ENCODE measurements at places on chromosomes 4 and X.

- DNase-seq = no peak
- no peaks in the 10 kb centered on the region for H3K4me1 ChIP-seq
- H3K36me3 ChIP-seq = peaks cover 8% of the 10 kb centered on the region
- H3K4me3 ChIP-seq = no peak overlapping the region
Measured at GRCh38 chrX:8418301-8418700, 46.3 kb upstream of the VCX3B start.

- peak; percentile 13 for DNase-seq
- peaks cover 6% of the 10 kb centered on the region for H3K4me1 ChIP-seq
- H3K27me3 ChIP-seq = peaks cover 9% of the 10 kb centered on the region
- no peaks in the 10 kb centered on the region for H3K36me3 ChIP-seq
Measured at GRCh38 chrX:38175139-38175538, 45.5 kb downstream of the SRPX start.

DNA sequence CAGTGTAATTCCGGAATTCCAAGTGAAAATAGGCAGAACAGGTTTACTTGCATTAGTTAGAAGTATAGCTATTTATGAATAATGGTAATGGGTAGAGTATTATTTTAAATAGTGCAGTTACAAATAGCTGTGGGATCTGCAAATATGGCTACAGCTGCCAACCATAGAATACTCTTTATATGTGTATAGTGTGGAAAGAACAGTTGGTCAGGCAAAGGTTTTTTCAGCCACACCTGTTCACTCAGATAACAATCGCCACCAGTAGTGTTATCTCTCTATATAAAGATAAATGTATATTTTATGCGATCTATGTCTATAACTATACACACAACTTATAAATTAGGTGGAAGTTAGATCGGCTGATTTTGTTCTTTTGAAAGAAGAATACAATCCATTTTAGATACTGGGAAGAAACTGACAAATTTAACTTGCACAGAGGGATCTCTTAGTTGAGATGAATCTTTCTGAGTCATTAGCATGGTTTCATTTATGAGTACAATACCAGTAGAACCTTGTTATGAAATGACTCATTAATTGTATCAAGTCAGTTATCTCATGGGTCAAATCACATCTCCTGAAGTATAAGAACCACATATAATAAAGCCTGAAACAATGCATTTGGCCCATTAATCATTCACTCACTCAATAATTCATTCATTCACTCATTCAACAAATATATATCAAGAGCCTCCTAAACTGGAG is 100.9 kb upstream of the NR3C2 start:
- no peaks in the 10 kb centered on the region for H3K36me3 ChIP-seq
- no peak for DNase-seq
- H3K27me3 ChIP-seq = no peaks in the 10 kb centered on the region
- H3K27ac ChIP-seq = no peak overlapping the region
- H3K4me1 ChIP-seq = no peaks in the 10 kb centered on the region

GRCh38 chr4:26619784-26620183 is 35.9 kb downstream of the TBC1D19 start:
- H3K27me3 ChIP-seq = no peaks in the 10 kb centered on the region
- peaks cover 13% of the 10 kb centered on the region for H3K4me1 ChIP-seq
- peak overlapping the region; percentile 52 for H3K4me3 ChIP-seq
- peaks cover 11% of the 10 kb centered on the region for H3K36me3 ChIP-seq

GRCh38 chr4:24395937-24396336 is 188.4 kb downstream of the DHX15 start:
- no peak overlapping the region for H3K4me3 ChIP-seq
- H3K27me3 ChIP-seq = peaks cover 1% of the 10 kb centered on the region
- no peak for DNase-seq
- no peak overlapping the region for H3K27ac ChIP-seq
- no peaks in the 10 kb centered on the region for H3K36me3 ChIP-seq

- no peak overlapping the region for H3K4me3 ChIP-seq
- peaks cover 18% of the 10 kb centered on the region for H3K27me3 ChIP-seq
- DNase-seq = no peak
- no peak overlapping the region for H3K27ac ChIP-seq
- H3K4me1 ChIP-seq = no peaks in the 10 kb centered on the region
Measured at GRCh38 chrX:74325130-74326059, 21.4 kb downstream of the ZCCHC13 start.

GRCh38 chrX:150577174-150577573 is 8.8 kb downstream of the MTM1 start:
- H3K4me3 ChIP-seq = no peak overlapping the region
- peak overlapping the region; percentile 9 for H3K27ac ChIP-seq
- peaks cover 59% of the 10 kb centered on the region for H3K4me1 ChIP-seq
- no peak for DNase-seq
- no peaks in the 10 kb centered on the region for H3K27me3 ChIP-seq

DNA sequence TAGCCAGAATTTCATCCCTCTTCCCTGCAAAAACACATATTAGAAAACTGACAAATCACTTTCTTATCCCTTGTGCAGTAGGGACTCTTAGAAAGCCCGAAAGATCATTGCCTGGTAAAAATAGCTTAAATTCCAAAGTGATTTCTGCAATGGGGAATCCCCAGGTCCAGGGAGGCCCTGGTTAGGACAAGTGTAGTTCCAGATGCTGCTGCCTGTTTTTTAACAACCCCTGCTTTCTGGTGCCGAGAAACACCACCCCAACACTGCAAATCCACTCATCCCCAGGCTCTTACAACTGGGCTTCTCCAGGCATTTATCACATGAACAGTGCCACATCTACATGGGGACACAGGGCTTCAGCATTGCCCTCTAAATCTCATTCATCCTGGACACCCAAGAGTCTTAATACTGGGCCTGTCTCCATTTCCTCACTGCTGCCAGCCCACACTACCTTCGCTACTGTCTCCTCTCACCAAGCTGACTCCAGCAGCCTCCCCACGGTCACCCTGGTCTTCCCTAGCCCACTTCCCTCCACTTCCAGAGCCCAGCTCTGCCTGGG is 112.2 kb upstream of the PSAPL1 start:
- peak overlapping the region; percentile 26 for H3K4me3 ChIP-seq
- H3K27ac ChIP-seq = peak overlapping the region; percentile 53
- peak; percentile 53 for DNase-seq
- H3K27me3 ChIP-seq = peaks cover 14% of the 10 kb centered on the region
- H3K4me1 ChIP-seq = peaks cover 17% of the 10 kb centered on the region

GRCh38 chrX:155112171-155112570 is 40.9 kb downstream of the BRCC3 start:
- H3K36me3 ChIP-seq = peaks cover 3% of the 10 kb centered on the region
- no peaks in the 10 kb centered on the region for H3K27me3 ChIP-seq
- H3K4me1 ChIP-seq = peaks cover 5% of the 10 kb centered on the region

DNA sequence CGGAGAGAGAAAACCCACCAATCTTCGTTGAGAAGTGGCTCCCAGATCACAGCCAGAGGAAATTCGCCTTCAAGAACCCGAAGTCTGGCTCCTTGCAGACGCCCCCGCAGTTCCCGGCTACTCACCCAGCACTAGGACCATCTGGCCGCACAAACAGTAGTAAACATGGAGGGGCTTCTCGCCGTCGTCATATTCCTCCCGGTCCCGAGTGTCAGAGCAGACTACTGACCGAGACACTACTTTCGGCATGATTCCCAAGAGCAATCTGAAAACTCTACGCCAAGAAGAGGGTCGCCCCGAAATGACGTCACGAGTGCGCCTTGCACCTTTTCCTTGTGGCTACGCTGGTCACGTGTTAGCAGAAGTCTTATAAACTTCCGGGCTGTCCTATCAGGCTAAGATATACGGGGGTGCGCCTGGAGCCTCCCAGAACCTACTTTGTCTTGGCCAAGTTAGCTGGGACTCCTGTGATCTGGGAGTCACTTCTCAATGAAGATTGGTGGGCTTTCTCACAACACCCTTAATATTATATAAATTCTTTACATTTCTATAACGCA is at the start of gene STEEP1:
Gene STEEP1 (minus strand): TSS at position 303 of the 557 bp plus-strand sequence. CDS start 54 bp downstream, at position 249.
- peak within 1 kb of the TSS; percentile 91 for H3K27ac ChIP-seq
- peak; percentile 87 for DNase-seq
- H3K4me3 ChIP-seq = peak within 1 kb of the TSS; percentile 98
- H3K4me1 ChIP-seq = peaks cover 7% of the 10 kb centered on the region
- H3K36me3 ChIP-seq = no peaks in the 10 kb centered on the region

- DNase-seq = no peak
- peaks cover 15% of the 10 kb centered on the region for H3K4me1 ChIP-seq
- H3K27ac ChIP-seq = no peak overlapping the region
- H3K27me3 ChIP-seq = no peaks in the 10 kb centered on the region
- H3K36me3 ChIP-seq = no peaks in the 10 kb centered on the region
- H3K4me3 ChIP-seq = no peak overlapping the region
Measured at GRCh38 chr4:147328756-147329446, 152.0 kb upstream of the EDNRA start.

GRCh38 chr4:151304226-151304625 is 21.2 kb downstream of the SH3D19 start:
- H3K27me3 ChIP-seq = peaks cover 3% of the 10 kb centered on the region
- DNase-seq = no peak
- peaks cover 35% of the 10 kb centered on the region for H3K4me1 ChIP-seq
- H3K27ac ChIP-seq = peak overlapping the region; percentile 14

DNA sequence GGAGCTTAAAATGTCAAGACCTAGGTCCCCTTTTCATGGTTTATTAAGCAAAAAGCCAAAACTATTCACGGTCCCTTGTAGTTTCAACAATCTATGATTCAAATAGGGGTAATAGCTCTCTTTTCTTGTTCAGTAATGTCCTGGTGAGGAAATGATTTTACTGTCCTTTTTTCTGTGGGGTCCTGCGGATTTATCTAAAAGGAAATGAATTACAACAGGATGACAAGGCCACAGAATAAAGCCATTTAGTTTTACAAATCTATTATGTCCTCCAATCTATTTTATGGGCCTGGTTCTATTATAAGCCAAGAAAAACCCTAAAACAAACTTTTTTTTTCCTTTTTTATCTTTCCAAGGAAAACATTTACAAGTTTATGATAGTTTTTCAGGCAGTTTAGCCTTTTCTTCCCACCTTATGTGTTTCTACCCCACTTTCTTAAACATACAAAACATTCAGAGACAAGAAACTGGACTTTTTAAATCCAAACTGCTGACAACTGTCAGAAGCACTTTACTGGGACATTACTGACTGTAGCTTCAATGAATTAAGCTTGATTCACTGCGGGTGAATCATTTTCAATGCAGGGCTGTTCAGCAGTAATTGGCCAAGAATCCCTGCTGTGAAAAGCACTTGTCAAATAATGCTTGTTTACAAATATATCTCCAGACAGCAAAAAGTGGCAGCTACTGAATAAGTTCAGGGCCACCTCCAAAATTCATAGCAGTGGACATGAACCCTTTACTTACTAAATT is 4.3 kb downstream of the EPHA5 start:
- H3K27ac ChIP-seq = no peak overlapping the region
- no peak overlapping the region for H3K4me3 ChIP-seq
- no peaks in the 10 kb centered on the region for H3K36me3 ChIP-seq
- peaks cover 16% of the 10 kb centered on the region for H3K27me3 ChIP-seq
- H3K4me1 ChIP-seq = peaks cover 20% of the 10 kb centered on the region

DNA sequence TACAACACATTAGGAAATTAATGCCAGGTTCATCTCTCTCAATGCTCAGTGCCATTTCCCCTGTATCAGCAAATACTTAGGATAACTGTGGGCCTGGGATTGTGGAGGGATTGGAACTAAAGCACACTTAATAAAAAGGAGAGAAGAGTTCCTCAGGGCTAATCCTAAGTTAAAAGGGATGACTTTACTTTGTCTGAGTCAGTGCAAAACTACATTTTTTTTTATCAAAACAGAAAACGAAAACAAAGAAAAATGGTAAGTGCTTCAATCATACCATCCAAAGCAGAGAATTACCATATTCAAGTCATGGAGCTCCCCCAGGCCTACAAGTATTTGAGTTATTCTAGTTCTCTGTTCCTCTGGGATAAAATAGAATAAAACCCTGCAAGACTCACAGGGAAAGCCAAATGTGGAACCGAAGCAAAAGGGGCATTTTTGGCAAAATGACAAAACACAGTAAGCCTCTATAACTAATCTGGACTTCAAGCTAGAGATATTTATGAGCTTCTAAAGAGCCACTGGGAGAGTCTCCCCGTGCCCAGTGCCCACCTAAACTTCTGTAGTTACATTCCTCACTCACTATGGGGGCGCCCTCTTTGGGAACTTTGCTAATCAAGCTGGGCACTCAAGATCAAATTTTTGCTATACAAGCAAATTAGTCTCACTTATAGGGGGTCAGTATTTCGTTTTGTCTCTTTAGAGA is 53.4 kb downstream of the PALLD start:
- peaks cover 62% of the 10 kb centered on the region for H3K4me1 ChIP-seq
- peaks cover 5% of the 10 kb centered on the region for H3K36me3 ChIP-seq
- H3K4me3 ChIP-seq = peak overlapping the region; percentile 48
- peak overlapping the region; percentile 97 for H3K27ac ChIP-seq
- H3K27me3 ChIP-seq = no peaks in the 10 kb centered on the region

DNA sequence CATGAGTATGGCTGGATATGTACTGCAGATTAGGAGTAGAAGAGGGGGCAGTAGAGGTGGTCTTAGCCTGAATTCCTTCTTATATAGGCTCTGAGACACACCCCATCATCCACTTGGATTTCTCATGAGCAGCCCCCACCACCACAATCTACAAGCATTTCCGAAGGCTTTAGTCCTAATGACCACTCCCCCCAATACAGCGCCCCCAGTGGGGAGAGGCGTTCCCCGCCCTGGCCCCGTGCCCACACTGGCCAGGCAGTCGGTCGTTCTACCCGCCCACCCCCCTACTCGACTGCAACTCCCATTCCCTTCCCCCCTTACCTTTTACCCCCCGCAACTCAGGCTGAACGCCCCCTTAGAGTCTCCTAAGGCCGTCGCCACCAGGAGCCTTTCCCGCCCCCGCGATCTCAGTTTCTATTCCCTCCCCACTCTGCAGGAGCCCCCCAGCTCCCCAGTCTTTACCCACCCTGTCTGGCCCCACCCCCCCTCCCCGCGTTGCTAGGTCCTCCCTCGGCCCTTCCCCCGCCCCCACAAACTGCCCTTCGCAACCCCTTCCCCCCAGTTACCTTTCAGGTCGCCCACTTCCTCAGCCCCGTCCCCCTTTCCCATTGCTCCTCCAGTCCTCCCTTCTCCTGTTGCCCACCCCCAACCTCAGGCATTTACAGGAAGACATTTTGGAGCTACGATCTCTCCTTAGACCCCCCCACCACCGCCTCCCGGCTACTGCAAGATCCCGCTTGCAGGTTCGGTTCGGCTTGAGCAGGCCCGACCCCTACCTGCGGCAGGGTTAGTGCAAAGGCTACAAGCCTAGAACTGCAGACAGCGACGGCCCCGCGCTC is 468 bp downstream of the ZMYM3 start:
- H3K4me3 ChIP-seq = peak overlapping the region; percentile 93
- no peaks in the 10 kb centered on the region for H3K27me3 ChIP-seq
- H3K27ac ChIP-seq = peak overlapping the region; percentile 74
- 0 out of 2 replicates have a peak, but pooled peaks cover 4% of the 10 kb centered on the region for H3K36me3 ChIP-seq
- DNase-seq = no peak
- peaks cover 12% of the 10 kb centered on the region for H3K4me1 ChIP-seq

DNA sequence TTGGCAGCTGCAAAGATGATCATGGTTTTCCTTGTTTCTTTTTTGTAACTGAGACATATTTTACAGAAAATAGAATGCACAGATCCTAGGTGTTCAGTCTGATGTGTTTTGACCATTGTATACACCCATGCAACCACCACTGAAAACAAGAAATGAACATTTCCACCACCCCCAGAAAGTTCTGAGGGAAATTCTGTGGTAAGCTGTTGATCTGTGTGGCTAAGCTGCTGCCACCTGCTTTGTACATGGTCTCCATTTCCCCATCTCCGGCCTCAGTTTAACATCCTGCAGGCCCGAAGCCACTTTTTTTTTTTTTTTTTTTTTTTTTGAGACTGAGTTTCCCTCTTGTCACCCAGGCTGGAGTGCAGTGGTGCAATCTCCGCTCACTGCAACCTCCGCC is 65.3 kb downstream of the NYX start:
- no peaks in the 10 kb centered on the region for H3K27me3 ChIP-seq
- no peaks in the 10 kb centered on the region for H3K36me3 ChIP-seq
- DNase-seq = no peak
- H3K4me3 ChIP-seq = no peak overlapping the region
- no peaks in the 10 kb centered on the region for H3K4me1 ChIP-seq
